ENCODE measurements at places on chromosomes 6 and 20. TPM values are rescaled to one million over a fixed set of nuclear protein-coding genes. Genes with fewer than 3 reads are reported as not detected.

The KHDC1 gene
- polyA plus RNA-seq, result 3.2 TPM

The FOXC1 gene
- polyA plus RNA-seq, result 3.0 TPM

The TEAD3 gene
- 49.5 TPM for polyA plus RNA-seq

The MOG gene
- polyA plus RNA-seq, result not detected

Measured in muscle of back (tissue), 13 donors.